ENCODE measurements at places on chromosomes 3 and 15.
A peak's percentile ranks its signal among the peaks of the same experiment; 100 is the strongest.

DNA sequence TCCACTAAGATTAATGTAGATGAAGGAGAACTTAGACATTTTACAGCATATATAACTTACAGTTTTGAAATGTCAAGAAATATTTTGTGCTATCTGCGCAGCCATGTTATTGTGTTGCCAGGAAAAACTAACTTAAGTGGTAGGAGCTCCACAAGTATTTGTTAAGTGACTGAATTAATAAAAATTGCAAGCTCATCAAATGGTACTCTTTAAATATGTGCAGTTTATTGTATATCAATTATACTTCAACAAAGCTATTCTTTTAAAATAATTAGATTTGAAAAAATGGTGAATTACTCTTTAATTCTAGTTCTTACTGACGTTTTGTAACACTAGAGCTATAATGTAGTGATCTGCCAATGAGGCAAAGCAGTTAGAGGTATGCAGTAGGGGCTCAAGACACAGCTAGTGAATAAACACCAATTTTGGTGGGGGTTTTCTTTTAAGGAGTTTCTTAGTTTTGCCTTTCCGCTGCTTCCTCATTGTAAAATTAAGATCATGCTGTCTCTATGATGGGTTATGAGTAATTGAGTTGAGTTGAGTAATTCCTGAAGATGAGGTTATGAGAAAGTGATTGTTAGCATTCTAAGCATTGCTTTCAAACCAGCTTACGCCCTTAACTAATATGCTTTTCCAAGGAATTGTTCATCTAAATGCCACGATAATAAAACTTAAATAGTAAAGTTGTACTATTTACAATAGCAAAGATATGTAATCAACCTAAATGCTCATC is 10.9 kb upstream of the LXN start:
- DNase-seq, result no peak

DNA sequence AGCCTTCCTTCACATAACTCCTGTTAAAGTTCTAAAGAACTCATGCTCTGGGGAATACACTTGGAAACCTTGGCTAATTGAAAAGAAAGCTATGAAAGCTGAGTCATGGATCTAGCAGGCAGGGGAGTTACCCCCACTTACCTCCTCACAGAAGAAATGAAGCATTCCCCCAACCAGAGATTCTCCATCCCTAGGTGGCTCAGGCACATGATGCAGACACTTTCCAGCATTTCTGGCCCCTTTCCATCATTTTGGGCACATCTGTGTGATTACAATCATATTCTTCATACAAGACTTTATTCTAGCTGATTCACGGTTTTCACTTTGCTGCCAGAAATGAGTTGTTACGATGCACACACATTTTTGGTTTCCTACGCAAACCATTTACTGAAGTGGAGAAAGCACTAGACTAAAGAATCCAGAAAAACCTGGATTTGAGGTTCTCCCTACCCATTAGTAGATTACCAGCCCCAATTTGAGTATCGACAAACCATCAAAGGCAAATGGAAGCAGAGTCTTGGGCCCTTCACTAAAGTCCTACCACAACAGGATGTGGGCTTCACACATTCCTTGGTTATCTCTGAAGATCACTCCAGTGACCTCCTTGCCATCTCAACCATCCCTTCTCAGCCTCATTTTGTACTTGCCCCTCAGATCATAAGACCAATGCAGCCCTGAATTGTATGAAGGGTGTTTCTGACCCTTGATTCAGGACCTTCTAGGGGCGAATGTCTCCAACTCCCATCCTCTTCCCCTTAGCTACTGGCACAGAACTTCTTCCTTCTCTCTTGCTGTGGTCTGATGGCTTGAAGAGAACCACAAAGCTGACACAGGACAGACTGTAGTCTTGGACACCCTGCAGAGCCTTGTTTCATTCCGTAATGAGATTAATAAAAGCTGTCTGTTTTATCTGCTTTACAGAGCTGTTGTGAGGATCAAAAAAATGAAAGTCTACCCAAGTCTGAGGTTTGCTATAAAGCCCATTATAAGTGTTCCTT is 42.5 kb upstream of the SNRK start:
- DNase-seq, result no peak

GRCh38 chr15:75659928-75660645 is 12.4 kb downstream of the SNX33 start:
- DNase-seq, result no peak

- DNase-seq, result no peak
These were observed 122.2 kb upstream of the DCBLD2 start for GRCh38 chr3:99023590-99024192.

DNA sequence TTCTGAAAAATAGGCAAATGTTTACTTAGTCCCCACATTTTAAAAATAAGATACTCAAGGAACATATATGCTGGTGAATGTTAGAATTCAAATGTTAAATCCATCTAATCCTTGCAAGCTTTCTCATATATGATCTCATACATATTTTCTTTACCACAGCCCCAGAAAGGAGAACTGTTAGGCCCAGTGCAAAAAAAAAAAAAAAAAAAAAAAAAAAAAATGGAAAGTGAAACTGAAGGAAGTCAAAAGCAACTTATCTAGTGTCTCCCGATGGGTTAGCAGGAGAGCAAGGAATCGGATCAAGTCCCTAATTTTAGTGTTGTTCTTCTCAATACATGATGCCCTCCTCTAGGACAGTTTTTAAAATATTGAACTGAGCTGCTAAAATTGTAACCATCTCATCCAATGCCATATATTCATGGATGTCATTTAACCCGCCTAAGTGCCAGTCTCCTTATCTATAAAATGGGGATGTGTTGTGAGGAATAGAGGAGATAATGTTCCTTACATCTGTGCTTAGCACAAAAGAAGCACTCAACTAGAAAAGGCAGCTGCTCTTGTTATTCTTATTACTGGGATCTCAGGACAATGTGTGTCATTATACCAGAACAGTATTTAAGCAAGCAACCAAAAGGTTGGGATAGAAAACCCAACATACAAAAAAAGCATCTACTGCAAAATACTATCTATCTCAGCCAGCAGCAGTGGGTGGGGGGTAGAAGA is 279.7 kb downstream of the MAGI1 start:
- no peak for DNase-seq

DNA sequence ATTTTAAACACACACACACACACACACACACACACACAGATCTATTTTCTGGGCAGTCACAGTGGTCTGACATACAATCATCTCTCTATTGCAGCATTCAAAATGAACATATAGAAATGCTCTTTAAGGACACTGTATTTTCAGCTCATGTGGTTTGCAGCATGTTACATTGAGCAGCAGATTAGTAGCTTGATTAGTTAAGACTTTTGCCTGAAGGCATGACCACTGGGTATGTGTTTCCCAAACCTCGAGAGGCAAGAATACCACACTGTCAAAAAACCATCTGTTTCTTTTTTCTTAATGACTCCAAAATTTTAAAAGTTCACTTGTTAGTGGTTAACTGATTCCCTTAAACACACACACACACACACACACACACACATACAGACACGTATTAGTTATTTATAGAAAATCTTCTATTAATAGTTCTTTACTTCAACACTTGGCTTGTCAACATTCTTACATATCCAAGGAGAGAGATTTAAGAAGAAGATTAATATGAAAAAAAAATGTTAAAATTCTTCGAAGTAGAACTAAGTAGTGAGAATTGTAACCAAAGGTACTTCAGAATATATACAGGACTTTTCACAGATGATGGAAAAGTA is 518.2 kb downstream of the CADM2 start:
- DNase-seq, result no peak

- DNase-seq, result no peak
These were observed 374.2 kb downstream of the PLCL2 start for GRCh38 chr3:17258823-17259436.

DNA sequence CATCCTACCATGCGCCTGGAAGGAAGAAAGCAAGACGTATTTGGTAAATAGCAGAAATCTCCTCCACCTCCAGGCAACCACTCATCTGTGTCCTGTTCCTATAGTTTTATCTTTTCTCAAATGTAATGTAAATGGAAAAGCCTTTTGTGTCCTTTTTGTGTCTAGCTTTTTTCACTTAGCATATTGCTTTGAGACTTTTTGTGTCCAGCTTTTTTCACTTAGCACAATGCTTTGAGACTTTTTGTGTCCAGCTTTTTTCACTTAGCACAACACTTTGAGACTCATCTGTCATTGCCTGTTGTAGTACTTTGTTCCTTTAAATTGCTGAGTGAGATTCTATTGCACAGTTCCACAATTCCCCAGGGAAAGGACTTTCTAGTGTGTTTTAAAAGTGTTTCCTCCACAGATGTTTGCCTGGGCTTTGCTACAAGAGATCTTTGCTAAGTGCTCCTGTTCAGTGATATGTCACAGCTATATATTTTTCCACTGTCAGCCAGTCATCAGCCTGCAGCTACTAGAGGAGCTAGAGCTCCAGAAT is 27.9 kb upstream of the MUC13 start:
- DNase-seq, result no peak

DNA sequence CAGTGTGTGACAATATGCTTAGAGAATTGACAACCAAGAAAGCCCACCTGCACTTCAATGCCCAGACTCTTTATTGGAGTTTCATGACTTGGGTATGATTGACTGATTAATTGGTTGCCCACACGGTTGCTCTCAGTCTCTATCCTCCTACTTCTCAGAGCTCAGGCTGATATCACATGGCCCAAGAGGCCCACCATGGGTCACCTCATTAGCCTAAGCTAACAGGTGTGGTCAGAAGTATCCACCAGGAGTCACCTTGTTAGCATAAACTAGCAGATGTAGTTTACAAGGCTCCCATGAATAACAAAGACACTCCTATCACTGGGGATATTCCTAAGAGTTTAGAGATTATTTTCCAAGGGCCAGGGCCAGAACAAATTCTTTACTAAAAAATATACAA is 120.2 kb upstream of the MBNL1 start:
- DNase-seq, result no peak

- DNase-seq, result no peak
These were observed 83.2 kb downstream of the GADL1 start for GRCh38 chr3:30811151-30811795.

- no peak for DNase-seq
These were observed 128.3 kb upstream of the GADL1 start for GRCh38 chr3:31022716-31023115.

- no peak for DNase-seq
These were observed 4.2 kb upstream of the NPHP3 start for GRCh38 chr3:132726341-132726823.

DNA sequence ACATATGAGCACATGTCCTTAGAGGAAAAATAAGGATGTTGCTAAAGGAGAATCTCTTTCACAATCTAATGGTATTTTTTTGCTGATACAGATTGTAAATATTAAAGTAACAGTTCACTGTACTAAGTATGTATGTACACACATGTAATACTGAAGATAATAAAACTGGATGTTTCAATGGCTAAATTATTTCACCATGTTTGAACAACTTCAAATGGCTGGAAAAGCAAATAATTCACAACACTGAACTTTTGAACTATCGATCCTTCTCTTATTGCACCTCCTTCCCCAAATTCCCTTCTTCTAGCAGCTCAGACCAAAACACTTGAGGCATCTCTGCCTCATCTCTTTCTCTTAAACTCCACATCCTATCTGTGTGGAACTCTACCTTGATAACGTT is 149.5 kb downstream of the EPHA3 start:
- no peak for DNase-seq

- DNase-seq, result no peak
These were observed 549 bp downstream of the TRH start for GRCh38 chr3:129974833-129975704.

- no peak for DNase-seq
These were observed 619.0 kb downstream of the MECOM start for GRCh38 chr3:169044331-169045113.

- peak; percentile 86 for DNase-seq
These were observed at the start of gene CLEC3B for GRCh38 chr3:45026038-45026437. CLEC3B (plus strand) TSS chr3:45026303; CDS start chr3:45026363, 60 bp downstream.

GRCh38 chr15:77060546-77060945 is 10.4 kb downstream of the TSPAN3 start:
- peak; percentile 53 for DNase-seq

DNA sequence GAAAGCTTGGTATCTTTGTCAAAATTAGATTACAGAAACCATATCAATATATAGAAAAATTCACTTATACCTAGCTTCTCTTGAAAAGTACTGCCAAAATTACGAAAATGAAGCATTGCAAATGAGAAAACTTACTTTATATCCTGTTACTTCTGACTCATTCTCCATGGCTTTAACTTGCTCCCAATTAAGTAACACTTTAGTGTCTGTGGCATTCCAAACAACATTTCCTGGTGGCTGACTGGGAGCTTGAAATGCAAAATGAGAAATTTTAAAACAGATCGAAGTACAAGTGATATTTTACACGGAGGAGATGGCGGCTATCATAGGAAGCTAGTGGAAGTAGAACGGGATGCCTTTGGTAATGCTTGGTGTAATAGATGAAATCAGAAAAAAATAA is 347.3 kb downstream of the CNTN3 start:
- DNase-seq, result no peak

Measured in MG63 (cell line).